ENCODE measurements at places on chromosomes 7 and 10.

DNA sequence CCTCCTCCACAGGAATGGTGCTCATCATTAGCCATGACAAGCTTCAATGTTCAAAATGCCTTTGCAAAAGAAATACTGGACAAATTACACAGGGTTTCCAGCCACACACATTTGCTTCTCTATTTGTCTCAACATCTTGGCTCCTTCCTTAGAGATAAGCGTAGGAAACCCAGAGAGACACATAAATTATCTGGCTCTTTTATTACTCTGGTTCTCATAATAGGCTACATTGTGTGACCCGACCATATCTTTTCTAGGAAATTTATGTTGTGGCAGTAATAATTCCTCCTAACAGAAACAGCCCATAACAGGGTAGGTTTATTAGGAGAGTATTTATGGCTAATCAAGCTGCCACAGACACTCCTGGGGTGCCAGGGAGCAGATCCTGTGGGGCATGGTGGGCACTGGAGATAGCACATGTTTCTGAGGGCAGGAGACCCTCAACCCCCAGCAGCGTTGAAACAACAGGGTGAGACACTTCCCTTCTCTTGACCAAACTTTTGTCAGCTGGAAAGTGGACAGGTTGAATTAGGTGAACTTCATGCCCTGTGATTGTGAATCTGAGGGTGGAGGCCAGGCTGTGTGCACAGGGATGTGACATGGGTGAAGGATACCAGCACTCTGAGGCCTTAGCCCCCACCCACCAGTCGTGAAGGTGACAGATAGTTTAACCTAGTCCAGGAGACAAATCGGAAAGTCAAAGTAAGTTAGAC lies 295.9 kb upstream of the ZNF32 start:
- no peak for DNase-seq

GRCh38 chr10:61135276-61135721 lies 191.3 kb upstream of the RHOBTB1 start:
- no peak for DNase-seq

GRCh38 chr7:154857728-154858681 lies 144.9 kb downstream of the PAXIP1 start:
- DNase-seq = no peak

GRCh38 chr7:20193242-20193777 lies 23.9 kb downstream of the MACC1 start:
- no peak for DNase-seq

- no peak for DNase-seq
These were observed 45.2 kb upstream of the SAMD8 start for GRCh38 chr10:75066271-75066670.

- DNase-seq = no peak
These were observed 372.1 kb downstream of the DNAJB6 start for GRCh38 chr7:157708919-157709295.

GRCh38 chr7:135459951-135460567 lies 49.8 kb downstream of the CNOT4 start:
- DNase-seq = no peak

DNA sequence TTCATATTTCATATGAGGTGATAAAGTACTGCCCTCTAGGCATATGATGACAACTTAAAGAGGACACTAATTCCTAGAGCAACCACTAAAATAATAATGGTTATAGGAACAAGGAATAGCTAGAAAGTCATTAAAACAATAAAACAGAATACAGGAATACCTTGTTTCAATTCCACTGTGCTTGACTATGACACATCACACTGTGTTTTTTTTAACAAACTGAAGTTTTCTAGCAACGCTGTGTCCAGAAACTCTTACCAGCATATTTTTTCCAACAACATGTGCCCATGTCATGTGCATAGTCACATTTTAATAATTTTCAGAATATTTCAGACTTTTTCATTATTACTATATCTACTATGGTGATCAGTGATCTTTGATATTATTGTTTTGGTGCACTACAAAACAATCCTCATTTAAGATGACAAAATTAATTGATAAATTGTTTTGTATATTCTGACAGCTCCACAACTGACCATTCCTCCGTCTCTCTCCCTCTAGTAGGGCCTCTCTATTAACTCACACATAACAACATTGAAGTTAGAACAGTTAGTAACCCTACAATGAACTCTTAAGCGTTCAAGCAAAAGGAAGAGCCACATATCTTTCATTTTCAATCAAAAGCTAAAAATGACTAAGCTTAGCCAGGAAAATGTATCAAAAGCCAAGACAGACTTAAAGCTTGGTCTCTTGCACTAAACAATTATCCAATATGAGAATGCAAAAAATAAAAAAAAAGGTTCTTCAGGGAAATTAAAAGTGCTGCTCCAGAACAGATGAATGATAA lies 85.8 kb downstream of the SNX13 start:
- no peak for DNase-seq

DNA sequence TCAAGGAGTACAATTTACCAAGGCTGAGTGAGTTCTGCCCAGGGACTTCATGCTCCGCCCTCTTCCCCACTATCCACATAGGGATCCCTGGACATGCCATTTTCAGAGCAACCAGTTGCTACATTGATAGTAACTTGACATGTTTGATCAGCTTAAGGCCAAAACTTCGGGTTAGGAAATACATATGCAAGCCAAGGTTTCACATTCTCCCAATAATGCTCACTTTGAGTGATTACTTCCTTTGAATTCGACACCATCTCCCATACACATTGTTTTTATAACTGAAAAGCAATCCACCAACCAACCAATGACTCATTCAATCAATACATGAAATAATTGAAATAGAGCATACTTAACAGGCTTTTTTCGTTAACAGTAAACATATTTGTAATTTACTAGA lies 137.9 kb downstream of the GLI3 start:
- DNase-seq = no peak

DNA sequence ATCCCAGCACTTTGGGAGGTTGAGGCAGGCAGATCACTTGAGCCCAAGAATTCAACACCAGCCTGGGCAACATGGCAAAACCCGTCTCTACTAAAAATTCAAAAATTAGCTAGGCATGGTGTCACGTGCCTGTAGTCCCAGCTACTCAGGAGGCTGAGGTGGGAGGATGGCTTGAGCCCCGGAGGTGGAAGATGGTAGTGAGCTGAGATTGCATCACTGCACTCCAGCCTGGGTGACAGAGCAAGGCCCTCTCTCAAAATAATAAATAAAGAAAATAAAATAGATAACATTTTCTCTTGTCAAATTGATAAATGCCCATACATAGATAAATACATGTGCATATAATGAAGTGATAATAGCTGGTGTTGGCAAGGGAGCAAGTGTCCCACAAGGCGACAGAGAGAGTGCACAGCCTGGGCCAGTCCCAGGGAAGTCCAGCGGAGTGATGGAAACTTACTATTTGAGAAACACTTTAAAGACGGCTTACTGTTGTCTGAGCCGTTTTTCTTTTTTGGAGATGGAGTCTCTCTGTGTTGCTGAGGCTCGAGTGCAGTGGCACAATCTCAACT lies 33.4 kb upstream of the DLG5 start:
- no peak for DNase-seq

GRCh38 chr7:31986878-31987518 lies 83.2 kb downstream of the PDE1C start:
- no peak for DNase-seq

DNA sequence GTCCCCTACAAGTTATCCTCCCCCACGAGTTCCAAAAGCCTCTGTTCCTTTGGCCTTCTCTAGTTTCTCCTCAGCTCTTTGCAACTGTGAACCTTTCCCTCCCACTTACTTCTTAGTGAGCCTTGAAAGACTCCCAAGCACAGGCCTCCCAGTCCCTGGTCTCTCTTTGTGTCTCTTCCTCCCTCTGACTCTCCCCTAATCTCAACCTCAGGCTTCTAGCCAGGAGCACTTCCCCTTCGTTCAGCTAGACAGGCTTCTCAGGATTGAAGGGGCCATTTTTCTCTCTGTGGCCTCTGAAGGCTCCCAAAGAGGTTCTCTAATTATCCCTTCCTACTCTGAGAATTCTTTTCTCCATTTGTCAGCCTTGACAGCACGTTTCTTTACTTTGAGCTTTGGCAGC lies 50.2 kb upstream of the PHYHIPL start:
- DNase-seq = no peak

GRCh38 chr10:49356181-49356580 lies 39.7 kb downstream of the DRGX start:
- DNase-seq = no peak

DNA sequence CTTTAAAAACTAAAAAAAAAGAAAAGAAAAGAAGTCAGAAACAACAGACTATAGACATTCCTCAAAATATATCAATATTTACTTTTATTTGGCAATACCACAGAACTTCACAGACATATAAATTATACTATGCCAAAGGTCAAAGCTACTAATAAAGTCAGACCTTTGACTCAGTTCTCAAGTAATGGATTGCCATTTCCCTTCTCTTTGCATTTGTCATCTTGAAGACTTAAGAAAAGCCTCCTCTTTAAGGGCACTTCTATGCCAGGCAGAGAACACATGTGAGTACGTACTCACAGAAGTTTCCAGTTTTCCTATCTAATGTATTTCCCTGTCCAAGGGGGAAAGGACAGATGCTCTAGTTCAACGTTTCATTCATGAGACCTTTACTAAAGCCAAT lies 37.6 kb downstream of the TNPO3 start:
- no peak for DNase-seq

DNA sequence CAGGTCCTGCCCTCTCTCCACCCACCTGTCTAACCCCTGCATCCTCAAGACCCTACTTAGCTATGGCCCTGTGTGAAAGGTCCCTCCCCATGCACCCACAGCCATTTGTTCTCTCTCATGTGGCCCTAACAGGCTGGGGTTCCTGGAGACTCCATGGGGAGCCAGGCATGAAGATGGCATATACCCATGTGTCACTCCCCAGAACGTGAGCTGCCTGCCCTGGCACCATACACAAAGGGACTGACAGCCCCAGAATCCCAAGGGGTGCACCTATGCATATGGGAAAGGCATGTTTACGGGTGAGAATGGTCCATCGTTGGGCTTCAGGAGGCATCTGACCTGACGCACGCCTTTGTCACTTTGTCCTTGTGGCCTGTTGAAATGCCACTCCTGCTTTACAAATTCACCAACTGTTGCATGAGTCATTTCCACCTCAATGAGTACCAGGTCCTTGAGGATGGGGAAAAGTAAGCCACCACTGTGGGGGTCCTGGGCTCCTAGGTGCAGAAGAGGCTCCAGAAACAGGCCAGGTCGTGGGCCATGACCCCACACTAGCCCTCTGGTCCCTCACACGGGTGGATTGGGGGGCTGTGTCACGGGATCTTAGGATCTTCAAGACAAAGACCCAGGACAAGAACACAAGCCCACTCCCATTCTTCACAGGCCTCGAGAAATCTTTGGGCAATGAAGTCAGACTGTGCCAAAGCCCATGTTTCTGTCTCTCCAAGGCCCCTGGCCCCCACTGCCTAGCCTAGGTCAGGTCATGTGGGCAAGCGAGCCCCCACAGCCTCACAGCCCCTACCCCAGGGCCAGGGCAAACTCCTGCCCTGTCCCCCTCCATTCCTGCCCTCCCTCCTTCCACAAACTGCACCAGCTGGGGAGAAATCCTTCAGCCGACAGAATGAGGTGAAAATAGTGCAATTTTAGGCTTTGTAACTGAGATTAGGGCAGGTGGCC lies 8.6 kb downstream of the GPRIN2 start:
- no peak for DNase-seq

- no peak for DNase-seq
These were observed 10.1 kb downstream of the ANKRD22 start for GRCh38 chr10:88841316-88842111.

DNA sequence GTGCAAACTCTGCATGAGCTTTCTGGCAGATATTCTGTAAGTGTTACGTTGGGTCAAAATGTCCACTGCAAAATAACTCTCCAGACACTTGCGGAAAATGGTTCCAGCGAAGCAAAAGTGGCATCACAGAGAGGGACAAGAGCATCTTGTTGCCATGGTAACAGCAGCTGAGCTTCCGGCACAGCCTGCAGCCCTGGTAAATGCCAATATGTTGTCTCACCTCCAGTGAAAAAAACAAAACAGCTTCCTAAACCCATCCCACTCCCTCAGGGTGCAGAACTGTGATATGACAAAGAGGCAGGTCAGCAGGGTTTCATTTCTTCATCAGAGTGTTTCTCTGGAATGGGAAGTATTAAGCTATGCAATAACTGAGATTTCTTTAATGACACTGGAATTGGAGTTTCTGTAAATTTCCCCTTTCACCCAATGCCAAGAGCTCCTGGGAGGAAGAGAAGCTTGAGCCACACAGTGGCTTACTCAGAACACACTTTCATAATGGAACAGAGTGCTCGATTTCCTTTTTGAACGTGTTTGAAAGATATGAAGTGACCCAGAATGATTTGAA lies 65.6 kb downstream of the FOXI2 start:
- DNase-seq = no peak

DNA sequence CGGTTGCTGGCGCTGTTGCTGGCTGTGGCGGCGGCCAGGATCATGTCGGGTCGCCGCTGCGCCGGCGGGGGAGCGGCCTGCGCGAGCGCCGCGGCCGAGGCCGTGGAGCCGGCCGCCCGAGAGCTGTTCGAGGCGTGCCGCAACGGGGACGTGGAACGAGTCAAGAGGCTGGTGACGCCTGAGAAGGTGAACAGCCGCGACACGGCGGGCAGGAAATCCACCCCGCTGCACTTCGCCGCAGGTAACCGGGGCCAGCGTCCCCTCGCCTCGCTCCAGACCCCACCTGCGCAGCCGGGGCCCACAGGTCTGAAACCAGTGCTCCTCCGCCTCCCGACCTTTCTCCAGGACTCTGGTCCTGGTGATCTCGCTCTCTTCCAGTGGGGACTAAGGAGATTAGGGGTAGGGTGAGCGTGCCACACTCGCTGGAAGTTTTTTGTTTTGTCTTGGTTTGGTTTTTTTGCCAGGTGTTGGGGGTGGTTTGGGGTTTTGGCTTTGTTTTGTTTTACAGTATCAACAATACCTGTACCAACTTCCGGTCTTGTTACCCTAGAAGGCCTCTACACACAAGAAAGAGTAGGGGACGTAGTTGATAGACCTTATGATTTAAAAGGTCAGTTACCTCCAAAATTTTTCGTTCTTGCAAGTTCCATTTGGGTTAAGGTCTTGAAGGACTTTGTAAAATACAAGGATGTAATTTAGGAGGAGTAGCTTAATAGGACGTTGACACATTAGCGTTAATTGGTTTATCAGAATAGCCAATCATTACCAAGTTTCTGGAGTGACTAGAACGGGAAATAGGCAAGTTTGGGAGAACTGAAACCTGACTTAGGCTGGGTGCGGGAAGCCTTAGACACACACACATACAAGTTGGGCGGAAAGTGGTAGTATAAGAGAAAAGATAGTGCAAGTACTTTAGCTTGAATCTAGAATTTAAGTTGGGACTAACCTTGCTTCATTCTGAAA lies 704 bp downstream of the TNKS2 start:
- DNase-seq = no peak
